ENCODE measurements at places on chromosomes 2 and 18.

DNA sequence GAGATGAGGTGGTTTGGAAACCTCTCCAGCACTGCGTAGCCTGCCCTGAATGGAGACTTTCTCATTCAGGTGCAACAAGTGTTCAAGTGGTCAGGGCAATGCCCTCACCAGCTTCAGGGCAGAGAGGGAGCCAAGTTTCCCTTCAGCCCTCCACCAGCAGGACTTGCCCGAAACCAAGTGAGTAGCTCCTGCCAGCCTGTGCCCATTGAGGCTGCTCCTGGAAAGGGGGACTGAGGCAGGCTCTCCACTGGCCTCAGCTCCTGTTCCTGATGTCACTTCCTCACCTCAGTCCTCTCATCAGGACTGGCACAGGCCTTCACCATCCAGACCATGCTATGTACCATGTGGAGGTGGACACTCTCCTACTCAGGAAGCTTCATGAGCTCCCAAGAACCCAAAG is 94.6 kb downstream of the CELF4 start:
- DNase-seq, result no peak

DNA sequence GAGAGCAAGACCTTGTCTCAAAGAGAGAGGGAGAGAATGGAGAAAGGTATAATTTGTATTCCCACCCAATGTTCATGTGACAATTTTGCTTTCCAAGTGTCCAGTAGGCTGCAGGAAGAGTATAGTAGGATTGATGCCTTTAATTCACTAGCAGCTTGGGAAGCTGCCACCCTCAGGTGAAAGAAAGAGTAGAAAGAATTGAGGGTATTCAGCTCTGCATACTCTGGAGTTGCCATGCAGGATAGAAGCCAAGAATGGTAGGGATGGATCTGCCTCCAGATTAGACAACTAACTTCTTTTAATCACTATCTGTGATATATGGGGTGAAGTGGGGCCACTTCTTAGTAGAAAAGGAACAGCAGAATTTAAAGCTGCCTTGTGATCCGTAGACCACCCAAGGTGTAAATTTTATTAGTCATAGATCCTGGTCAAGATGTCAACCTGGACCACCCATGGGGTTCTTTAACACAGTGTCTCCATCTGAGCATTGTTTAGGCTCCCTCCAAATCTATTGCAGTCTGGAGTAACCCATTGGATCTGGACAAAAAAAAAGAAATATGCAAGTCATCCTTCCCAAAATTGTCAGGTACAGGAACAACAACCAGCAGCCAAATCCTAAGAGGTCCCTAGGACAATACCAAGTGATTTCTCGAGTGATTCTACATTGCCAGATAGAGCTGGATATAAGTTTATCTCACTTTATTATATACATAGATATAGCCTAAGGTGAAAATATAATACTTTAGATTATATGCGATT is 33.1 kb upstream of the DTNA start:
- no peak for DNase-seq

- DNase-seq, result no peak
These were observed 324.0 kb downstream of the TXNL1 start for GRCh38 chr18:56314396-56314795.

DNA sequence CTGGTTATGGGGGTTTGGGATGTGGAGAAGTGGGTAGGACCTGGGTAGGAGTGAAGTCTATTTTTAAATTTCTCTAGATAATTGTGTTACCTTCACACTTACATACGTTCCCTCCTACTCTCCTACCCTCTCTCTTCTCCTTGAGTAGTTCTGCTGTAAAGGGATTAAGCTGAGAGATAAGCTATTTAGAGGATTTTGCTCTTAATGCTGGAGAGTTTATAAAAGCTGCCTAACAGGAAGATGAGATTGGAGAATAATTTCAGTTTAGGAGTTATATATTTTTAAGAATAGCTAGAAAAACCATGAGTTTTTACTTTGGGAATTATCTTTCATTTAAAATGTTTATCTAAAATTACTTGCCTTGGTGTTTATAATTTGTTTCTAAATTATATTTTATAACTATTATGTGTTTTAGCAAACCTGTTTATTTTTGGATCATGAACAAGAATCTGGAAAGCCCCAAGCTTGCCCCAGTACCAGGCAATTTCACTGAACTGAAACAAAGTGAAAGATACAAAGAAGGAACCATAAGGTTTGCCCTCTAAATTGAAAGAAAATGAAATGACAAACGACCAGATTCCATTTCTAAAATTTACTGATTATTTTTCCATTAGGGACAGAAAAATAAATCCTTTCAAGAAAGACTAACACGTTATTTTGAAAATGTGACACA is 101.5 kb downstream of the ZNF532 start:
- DNase-seq, result no peak

- no peak for DNase-seq
These were observed 20.7 kb downstream of the RBM44 start for GRCh38 chr2:237819231-237819630.

GRCh38 chr2:168050377-168050776 is 197.0 kb downstream of the STK39 start:
- no peak for DNase-seq

DNA sequence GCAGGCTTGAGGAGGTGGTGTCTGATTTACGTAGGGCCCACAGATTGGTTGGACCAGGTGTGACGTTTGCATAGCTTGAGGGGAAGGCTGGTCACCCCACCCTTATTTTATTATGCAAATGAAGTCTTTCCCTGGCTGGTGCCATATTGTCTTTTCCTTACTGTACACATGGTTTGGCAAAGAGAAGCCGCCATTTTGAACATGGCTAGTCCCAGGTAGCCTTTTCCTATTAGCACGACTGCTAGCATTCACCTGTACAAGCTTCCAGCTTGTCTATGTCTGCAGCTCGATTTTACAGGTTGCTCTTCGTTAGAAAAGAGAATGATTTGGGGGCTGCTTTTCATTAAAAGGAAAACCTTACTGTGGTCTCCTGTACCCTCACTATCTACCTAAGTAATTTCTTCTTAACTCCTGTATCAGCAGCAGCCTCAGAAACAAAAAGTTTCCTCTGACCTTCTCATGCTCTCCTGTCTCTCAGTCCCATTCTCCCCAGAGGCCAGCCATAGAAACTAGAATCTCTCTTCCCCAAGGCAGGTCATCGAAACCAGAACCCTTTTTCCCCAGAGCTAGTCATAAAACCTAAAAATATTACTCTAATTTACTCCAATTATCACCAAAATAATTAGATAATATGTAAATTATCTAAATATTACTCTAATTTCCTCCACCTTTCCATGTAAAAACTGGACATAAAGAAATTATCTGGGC is 151.8 kb downstream of the B3GNT2 start:
- no peak for DNase-seq
